ENCODE measurements at places on chromosomes 12 and 14.
A peak's percentile ranks its signal among the peaks of the same experiment; 100 is the strongest.

DNA sequence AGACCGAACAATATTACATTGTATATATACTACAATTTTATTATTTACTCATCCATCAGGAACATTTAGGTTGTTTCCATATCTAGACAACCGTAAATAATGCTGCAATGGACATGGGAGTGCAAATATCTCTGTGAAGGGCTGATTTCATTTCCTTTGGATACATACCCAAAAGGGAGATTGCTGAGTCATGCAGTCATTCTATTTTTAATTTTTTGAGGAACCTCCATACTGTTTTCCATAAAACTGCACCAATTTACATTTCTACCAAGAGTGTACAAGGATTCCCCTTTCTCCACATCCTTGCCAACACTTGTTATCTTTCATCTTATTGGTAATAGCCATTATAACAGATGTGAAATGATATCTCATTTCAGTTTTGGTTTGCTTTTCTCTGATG lies 84.7 kb downstream of the SLC41A2 start:
- DNase-seq = no peak

- DNase-seq = no peak
Measured at GRCh38 chr12:106455111-106455510, 97.6 kb downstream of the POLR3B start.

- no peak for DNase-seq
Measured at GRCh38 chr14:92466059-92466458, 47.5 kb upstream of the RIN3 start.

DNA sequence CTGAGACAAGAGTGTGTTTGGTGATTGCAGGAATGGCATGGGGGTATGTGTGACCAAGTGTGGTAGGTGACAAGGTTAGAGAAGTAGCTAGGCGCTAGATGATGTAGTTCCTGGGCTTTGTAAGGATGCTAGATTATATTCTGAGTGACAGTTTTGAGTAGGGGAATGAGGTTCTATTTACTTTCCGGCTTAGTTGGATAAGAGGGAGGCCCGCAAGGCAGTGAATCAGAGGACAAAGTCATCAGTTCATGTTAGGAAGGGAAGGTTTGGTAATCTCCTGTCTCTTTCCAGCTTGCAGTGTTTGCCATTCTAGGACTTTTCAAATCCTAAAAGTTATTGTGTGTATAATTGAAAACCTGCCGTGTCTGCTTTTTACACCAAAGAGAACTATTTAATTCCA lies 45.0 kb downstream of the CFAP54 start:
- DNase-seq = peak; percentile 14

GRCh38 chr12:76552343-76552938 lies 7.1 kb downstream of the OSBPL8 start:
- DNase-seq = no peak

- DNase-seq = no peak
Measured at GRCh38 chr12:75882421-75882820, 149.2 kb downstream of the PHLDA1 start.

GRCh38 chr12:113846883-113847755 lies 119.0 kb downstream of the RBM19 start:
- DNase-seq = no peak

DNA sequence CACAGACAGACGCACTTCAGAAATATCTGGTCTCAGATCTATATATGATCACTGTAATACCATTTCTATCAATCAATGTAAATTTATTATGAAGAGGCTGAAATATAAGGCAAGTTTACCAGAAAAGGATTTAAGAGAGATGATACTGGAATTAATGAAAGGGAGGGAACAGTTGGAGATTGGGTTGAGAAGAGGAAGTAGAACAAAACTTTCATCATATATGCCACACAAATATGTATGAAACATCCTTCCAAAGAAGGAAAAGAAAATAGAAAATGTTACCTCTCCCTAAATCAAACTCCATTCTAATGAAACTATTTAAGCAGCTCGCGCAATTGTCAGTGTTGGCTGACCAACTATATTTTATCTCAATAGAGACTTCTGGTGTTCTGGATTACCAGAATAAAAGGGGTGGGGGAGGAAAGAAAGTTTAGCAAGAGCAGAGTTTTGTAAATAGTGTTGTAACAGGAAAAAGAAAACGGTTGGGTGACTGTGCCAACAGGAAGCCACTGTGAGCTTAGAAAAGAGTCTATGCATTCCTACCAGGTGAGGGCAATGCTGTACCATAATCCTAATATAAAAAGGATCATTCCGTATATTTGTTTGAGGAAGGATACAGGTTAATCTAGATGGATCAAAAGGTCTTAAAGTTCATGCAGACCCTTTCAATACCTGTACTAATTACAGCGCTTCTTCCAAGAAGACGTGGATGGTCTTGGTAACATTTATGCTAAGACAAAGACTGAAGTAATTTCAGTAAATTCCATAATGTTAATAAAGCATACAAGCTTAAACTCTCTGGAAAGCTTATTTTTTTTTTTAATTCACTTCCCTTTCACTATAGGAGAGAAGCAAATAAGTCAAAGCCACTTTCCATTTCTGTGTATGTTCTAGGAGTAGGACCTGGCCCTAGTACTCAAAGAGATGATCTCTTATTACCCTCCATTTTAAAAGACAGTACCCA lies 14.5 kb upstream of the LLPH start:
- DNase-seq = peak; percentile 59

GRCh38 chr12:121390856-121391255 lies 9.1 kb upstream of the RNF34 start:
- no peak for DNase-seq

GRCh38 chr12:54164387-54165145 lies 24.2 kb downstream of the SMUG1 start:
- DNase-seq = no peak

- no peak for DNase-seq
Measured at GRCh38 chr12:59075141-59075540, 154.8 kb upstream of the LRIG3 start.

GRCh38 chr14:45254771-45255170 lies 1.8 kb upstream of the MIS18BP1 start:
- no peak for DNase-seq

GRCh38 chr12:101696251-101697196 lies 916 bp upstream of the CHPT1 start:
- DNase-seq = no peak

DNA sequence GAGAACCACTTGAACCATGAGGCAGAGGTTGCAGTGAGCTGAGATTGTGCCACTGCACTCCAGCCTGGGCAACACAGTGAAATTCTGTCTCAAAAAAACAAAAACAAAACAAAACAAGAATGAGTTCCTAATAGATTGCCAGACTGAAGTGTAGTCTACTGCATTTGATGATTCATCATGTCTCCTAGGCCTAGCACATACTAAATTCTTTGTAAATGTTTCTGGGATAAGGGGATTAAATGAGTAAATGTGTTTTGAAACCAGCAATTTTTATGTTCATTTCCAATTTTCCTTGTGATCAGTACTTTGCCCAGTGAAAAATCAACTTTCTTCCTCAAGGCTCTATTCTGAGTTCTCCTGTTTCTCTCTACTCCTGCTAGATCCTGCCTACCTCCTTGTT lies 2.9 kb upstream of the DYRK2 start:
- no peak for DNase-seq

GRCh38 chr12:22799503-22799902 lies 174.5 kb downstream of the ETNK1 start:
- DNase-seq = no peak

DNA sequence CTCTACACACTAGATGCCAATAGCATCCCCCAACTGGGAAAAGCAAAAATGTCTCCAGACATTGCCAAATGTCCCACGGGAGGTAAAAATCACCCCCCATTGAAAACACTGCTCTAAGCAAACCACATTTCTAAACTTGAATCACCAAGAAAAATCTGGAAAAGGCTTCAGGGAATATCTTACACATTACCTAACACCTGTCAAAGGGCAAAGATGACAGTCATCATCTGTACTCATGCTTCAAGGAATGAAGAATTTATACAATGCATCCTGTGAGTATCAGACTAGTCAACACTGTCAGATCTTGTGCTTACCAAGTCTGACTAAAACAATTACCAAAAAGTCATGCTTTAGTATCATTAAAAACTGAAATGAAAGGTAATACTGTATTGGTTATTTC lies 161.6 kb upstream of the SOX5 start:
- no peak for DNase-seq

GRCh38 chr12:124390442-124391097 lies 95.7 kb downstream of the RFLNA start:
- peak; percentile 77 for DNase-seq

GRCh38 chr12:66154776-66155175 lies 15.0 kb downstream of the TMBIM4 start:
- no peak for DNase-seq

DNA sequence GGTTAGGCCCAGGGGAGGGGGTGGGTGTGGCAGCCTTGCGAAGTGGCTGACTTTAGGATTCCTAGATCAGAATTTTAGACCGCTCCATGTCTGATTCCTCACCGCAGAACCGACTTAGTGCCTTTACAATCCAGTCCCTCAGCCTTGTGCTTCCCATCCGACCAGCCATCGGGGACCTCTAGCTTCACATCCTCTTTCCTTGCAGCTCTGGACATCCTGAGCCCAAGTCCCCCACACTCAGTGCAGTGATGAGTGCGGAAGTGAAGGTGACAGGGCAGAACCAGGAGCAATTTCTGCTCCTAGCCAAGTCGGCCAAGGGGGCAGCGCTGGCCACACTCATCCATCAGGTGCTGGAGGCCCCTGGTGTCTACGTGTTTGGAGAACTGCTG lies 557 bp downstream of the COPS7A start:
- DNase-seq = peak; percentile 11

GRCh38 chr14:101521473-101521915 lies 39.8 kb upstream of the DIO3 start:
- no peak for DNase-seq

GRCh38 chr12:14066021-14066420 lies 84.6 kb upstream of the GRIN2B start:
- no peak for DNase-seq

- no peak for DNase-seq
Measured at GRCh38 chr14:54808326-54809161, 94.1 kb downstream of the GCH1 start.

DNA sequence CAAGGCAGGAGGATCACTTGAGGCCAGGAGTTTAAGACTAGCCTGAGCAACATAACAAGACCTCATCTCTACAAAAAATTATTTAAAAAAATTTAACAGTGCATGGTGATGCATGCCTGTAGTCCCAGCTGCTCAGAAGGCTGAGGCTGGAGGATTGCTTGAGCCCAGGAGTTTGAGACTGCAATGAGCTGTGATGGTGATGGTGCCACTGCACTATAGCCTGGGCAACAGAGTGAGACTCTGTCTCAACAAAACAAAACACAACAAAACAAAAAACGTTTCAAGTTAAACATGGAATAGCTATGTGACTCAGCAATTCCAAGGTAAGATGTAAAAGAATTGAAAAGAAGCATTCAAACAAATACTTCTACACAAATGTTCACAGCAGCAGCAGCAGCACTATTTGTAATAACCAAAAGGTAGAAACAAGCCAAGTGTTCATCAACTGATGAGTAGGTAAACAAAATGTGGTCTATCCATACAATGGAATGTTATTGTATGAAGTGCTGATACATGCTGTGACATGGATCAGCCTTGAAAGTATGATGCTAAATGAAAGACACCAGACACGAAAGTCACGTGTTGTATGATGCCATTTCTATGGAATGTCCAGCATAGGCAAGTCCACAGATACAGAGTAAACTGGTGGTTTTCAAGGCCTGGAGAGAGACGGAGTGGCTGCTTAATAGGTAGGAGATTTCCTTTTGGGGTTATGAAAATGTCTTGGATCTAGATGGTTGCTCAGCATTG lies 31.4 kb downstream of the CFAP251 start:
- peak; percentile 94 for DNase-seq

- no peak for DNase-seq
Measured at GRCh38 chr14:66330916-66331315, 155.3 kb upstream of the CCDC196 start.

- DNase-seq = no peak
Measured at GRCh38 chr14:70934502-70935134, 27.4 kb downstream of the PCNX1 start.

- DNase-seq = no peak
Measured at GRCh38 chr12:58764100-58764953, 156.0 kb downstream of the LRIG3 start.

- DNase-seq = no peak
Measured at GRCh38 chr12:130498589-130499385, 161.1 kb downstream of the PIWIL1 start.

DNA sequence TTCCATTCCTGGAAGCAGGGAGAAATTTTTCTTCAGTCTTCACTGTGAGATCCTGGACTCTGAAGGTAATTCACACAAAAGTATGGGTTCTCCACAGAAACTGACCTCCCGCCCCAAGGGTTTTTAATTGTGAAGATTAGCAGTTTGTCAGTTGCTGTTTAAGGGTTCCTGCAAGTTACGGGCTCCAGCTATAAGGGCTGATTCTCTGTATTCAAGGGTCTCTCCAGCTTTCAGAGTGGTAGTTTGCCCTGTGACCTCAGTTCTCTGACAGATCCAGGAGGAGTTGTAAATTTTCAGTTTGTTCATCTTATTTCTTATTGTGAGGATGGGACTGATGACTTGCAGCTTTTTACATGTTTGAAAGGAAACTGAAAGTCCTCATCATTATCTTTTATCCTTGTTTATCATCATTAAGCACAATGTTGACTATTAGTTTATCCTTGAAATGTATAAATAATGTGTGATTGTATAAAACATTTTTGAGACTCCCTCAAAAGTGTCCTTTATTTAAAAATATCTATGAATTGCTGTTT lies 110.9 kb downstream of the SCAF11 start:
- no peak for DNase-seq

DNA sequence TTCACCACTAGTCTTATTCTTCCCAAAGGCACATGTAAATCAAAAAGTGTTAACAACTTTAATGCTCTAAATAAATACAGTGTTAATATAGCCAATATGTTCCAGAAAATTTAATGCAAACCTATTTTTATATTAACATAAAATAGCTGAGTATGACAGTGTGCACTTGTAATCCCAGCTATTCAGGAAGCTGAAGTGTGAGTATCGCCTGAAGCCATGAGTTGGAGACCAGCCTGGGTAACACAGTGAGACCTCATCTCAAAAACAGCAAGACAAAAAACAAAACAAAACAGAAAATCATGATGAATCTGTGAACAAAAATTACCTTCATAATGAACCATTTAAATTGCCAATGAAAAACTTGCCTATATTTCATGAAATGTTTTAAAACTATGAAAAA lies 798.9 kb downstream of the SLC6A15 start:
- no peak for DNase-seq

GRCh38 chr14:47715330-47715729 lies 39.9 kb upstream of the MDGA2 start:
- DNase-seq = peak; percentile 57

DNA sequence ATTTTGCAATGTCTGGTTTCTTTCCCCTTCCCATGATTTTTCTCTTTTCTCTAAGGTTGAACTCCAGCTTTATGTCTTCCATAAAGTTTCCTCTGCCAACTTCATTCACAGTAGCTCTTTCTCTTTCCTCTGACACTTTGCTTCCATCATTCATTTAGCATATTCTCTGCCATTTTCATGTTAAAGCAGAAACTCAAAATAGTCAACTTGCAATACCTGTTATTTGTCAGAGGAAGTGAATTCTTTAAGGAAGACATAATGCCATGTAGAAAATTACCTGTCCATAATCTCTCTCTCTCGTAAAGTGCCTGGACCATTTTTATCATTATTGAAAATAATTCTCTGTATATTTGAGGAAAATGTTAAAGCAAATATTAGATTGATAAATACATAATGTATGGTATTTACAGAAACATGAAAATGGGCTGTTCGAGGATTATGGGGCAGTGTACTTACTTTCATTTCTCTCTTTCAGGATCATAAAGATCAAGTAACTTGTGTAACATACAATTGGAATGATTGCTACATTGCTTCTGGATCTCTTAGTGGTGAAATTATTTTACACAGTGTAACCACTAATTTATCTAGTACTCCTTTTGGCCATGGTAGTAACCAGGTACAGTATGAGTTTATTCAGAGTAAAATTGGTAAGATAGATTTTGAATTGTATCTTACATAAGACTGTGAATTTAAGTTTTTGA lies 12.6 kb downstream of the NEDD1 start:
- DNase-seq = no peak

Measured in brain microvascular endothelial cell (primary cell).